ENCODE measurements at places on chromosomes 12 and 14.

DNA sequence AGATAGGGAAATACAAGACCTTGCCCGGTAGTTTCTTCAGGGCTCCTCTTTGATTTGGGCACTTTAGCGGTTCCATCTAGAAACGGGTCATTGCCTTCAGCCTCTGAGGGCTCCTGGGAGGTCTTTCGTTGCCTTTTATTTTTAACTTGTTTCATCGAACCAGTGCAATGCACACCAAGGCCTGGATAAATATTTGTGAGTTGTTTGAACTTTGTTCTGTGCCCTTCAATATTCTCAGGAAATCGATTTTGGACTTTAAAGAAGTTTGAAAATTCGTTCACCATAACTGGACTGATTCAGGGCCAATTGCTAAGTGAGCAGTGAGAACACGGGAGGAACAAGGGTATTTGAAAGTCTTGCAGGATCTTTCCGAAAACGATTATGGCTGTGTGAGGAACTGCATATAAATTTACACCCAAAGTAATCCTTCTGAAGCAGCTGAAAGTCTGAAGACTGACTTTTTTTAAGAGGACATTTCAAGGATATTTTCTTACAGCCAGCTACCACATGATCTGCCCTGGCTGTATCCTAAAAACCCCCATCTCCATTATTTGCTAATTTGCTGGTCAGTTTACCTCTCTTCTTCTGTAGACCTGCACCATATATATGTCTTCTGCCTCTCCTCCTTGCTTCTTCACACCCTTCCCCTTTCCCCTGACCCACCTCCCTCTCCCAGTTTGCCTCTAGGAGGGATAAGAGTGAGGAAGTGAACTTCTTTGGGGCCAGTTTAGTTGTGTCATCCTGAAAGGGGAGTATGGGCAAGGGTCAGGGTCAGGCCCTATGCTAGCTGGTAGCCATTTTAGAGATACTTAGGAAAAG is 8.0 kb downstream of the DUSP6 start:
- no peak for DNase-seq

- peak; percentile 57 for DNase-seq
These were observed at the start of gene BIN2 for GRCh38 chr12:51323966-51324895. Gene BIN2 (minus strand): TSS chr12:51324174. CDS start chr12:51324102, 72 bp downstream.

DNA sequence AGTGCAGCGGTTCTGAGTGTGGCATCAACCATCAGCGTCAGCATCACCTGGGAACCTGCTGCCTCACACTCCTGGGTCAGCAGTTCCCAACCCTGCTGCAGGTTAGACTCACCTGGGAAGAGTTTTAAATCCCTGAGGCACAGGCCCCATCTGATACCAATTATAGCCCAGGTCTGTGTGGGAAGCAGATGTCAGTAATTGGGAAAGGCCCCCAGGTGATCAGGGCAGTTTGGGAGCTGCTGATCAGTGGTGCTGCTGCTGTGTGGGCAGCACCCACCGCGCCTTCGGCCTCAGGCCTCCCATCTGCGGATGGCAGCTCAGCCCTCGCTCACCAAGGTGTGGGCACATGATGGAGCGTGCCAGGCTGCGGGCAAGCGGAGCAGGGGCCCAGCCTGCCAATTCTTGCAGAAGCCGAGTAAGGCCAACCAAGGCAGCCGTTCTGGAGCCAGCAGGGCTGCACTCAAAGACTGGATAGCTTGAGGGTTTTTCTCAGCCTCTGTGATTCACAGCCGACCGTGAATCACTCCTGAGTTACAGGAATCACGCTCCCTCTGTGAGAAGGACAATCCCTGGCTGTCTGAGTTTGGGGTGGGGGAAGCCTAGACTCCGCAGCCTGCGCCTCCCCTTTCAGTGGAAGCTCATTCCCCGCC is 155.6 kb upstream of the SFSWAP start:
- DNase-seq = no peak

- no peak for DNase-seq
These were observed 2.0 kb downstream of the DDIT3 start for GRCh38 chr12:57518176-57518919.

DNA sequence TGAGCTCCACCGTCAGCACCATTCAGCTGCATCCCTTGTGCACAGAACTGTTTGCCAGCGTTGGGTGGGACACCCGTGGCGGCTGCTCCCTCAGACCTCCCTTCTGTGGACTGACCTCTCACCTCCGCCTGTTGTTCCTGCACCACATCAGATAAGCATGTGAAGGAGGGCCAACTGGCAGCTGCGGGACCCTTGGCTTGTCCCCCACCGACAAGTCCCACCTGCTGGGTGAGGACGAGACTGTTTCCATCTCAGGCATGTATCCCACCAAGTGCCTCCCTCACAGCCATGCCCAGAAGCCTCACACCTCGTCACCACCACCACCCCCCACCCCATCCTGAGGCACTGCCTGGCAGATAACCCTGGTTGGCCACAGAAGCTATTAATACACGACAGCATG is 18.6 kb upstream of the TEAD4 start:
- no peak for DNase-seq

DNA sequence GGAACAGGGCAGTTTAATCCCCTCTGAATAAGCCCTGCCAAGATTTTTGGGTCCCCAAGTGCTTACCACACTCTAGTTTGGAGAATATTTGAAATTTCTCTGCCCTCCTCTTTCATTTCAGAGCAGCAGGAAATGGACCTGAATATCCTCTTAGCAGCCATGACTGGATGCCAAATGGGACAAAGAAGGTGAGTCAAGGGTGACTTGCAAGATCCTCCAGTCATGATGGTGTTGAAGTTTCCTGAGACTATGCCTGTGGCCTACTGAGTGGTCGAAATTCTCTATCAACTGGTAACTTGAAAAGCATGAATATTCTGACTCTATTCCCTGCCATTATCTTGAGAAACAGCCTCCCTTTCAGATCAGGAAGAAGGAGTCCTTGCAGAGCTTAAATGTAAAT is 1674.7 kb upstream of the SEL1L start:
- DNase-seq = no peak

DNA sequence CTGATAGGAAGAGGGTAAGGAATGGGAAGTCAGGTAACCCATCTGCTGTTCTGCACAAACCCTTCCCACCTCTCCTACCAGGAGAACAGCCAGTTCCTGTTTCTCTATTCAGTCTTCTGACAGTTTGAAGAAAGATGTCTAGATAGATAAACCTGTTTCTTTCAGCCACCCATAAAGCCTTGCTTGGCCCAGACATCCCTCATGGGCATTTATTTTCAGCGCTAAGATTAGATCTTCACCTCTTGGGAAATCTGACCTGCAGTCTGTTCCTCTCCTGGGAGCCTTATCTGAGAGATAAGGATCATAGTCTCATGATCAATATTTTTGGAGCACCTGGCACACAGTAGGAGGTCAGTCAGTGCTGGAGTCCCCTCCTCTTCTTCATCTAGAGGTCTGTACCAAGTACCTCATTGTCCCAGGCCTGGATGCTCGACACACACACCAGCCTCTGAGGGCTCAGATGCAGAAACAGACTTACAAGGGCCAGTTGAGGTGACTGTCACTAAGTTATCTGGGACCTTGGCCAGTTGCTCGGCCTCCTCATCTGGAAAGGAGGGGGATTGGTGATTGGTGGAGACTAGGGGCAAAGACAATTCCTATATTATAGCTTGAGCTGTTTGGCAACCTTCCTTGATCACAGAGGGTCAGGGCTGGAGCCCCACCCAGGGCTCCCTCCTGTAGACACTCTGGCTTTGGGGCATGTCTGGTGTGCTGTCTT is 18.2 kb downstream of the ACVRL1 start:
- DNase-seq = no peak

- DNase-seq = no peak
These were observed 694.0 kb upstream of the USP15 start for GRCh38 chr12:61566183-61566582.

- no peak for DNase-seq
These were observed 223.5 kb downstream of the BTG1 start for GRCh38 chr12:91922139-91922538.

DNA sequence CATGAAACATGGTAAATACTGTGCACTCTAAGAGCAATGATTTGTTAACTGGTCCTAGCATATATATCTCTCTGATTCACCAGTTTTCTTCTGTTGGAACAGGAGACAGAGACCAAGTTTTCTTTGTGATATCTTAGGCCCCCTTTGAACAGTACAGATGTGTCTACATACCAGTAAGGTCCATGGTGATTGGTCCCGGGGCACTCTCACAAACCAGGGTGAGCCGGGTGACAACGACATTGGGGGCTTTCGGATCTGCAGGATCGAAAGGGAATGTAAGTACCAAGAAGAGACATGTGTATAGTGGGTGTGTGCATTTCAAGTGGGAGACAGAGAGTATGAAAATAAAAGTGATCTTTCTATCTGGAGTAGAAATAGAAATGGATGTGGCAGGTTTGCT is 11.3 kb upstream of the ERP27 start:
- DNase-seq = no peak

DNA sequence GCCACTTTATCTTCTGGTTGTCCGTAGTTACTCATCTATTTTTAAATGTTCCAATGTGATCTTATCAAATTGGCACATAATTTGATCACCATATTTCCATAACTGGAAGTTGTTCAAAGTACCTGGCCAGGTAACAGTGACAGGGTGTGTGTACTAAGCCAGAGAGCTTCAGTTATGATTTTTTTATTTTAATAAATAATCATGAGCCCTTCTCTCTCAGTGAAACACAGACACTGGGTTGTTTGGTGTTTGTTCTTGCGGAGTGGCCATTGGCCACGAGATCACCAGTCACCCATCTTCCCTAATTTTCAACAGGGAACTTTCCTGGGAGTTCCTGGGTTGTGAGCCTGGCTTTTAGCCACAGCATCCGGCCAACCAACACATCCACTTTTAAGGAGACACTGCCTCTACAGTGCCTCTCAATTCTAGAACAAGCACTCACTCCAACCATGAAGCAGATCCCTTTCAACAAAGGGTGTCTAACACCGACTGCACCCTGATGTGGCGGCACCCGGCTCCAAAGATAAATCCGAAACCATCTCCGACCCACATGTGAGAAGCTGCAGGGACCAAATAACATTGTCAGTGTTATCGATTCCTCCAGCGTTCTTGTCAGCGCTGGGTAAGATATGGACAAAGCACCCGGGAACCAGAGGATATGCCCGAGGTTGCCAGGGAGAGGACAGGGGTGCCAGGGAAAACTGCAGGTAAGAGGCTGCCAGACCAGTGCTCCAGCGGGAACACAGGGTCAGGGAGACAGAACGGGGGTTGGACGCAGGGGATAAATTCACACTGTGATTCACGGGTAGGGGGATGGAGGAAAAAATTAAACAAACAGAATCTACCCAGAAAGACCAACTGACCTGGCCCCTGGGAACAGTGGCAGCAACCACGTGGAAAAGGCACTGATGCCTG is 49.9 kb downstream of the FOXN3 start:
- DNase-seq = no peak

DNA sequence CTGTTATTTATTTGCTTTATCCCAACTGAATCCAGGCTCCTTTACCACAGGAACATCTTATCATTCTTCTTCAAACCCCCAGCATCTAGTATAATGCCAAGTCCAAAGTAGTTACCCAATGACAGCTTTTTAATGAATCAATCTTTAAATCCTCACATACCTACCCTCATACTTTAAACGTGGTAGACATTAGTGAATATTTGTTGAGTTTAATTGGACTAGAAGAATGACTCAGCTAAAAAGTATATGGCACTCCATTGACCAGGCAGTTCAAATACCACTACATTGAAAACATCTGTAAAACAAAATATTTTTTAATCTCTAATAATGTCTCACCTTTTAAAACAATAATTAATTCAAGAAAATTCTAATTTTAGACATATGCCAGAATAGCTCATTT is 98.1 kb downstream of the ZFC3H1 start:
- DNase-seq = no peak

GRCh38 chr12:12007713-12008231 is 63.0 kb upstream of the BCL2L14 start:
- DNase-seq = no peak

GRCh38 chr12:32755654-32756475 is at the start of gene YARS2:
Gene YARS2 (minus strand): TSS chr12:32755897. CDS start chr12:32755874, 23 bp downstream.
- peak; percentile 80 for DNase-seq

DNA sequence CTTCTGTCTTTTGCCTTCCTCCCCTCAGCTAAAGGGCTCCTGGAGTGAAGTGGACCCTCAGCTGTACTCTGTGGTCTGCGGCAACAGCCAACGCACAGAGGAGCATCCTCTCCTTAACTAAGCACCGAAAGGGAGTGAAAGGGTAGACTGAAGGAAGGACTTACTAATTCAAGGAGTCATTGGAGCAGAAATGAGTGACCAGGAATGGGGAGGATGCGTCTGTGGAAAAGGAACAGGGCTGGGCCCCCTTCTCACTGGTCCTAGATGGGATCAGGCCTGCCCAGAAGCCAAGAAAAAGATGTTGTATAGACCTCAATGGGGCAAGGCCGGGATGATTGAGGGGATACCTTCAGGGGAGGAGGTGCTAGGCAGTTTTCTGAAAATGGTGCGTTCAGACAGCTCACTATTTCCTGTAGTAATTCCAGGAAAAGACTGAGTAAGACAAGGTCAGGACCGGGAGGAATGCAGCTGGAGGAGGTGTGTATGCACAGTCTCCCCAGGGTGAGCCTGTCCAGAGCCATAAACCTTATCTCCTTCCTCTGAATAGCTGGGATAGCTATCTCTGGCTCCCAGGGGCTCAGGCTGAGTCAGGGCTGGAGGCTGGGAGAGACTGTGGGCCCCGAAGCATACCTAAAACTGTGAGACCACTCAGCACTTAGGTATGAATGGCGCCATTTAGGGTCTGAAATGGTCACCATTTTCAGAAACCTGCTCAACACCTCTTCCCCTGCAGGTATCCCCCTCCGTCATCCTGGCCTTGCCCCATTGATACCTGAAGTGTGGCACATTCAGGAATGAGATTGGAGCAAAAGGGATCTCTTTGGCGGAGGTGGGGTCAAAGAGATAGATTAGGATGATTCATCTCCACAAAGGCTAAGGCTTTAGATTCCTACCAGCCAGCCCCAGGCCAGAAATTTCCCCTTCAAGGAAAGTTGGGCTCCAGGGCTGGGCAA is 20.2 kb upstream of the KRT8 start:
- DNase-seq = no peak

DNA sequence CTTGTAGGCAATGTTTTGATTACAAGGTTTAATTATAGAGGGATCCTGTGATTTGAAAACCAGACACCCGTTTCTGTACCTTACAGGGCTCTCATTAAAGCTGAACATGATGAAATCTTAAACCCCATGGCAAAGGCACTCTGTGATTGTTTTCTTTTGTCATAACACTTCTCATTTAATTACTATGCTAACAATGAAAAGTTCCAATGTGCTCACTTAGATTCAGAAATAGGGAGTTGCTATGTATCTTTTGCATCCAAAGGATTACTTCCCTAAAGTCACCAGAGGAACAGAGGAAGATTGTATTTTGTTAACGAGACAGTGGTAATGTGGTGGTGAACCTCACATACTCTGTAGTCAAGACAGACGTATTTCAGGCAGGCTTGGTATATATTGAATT is 81.5 kb upstream of the MYF6 start:
- DNase-seq = no peak

Measured in T-helper 22 cell (primary cell).